ENCODE measurements at places on chromosomes 12 and 14.
A peak's percentile ranks its signal among the peaks of the same experiment; 100 is the strongest.

- DNase-seq, result no peak
Observed at GRCh38 chr12:57765698-57766463, 997 bp downstream of the CYP27B1 start.

GRCh38 chr14:35963209-35963608 is 137.1 kb downstream of the BRMS1L start:
- DNase-seq, result no peak

GRCh38 chr12:7747246-7747645 is at the start of gene CLEC4C:
Gene CLEC4C, minus strand, starts transcription at chr12:7747375. Its CDS starts 27 bp downstream, at chr12:7747348.
- DNase-seq, result no peak

DNA sequence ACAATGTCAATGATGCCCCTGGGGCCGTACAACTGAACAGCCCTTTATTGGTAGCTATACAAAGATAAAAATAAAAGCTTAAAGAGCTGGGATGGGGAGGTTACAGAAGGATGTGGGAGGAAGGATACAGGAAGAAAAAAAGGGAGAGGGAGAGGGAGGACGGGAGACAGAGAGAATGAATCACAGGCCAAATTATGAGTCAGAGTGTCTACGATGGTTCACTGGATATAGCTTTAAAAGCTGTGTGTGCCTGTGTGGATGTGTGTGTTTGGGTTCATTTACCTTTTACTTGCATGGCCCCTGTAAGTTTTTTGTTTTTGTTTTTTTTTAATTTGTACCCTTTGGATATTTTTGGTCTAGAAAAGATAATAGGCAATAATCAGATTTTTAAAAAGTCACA is 111.9 kb downstream of the CCDC60 start:
- DNase-seq, result no peak

- DNase-seq, result no peak
Observed at GRCh38 chr12:7498809-7499208, 4.8 kb downstream of the CD163 start.

- no peak for DNase-seq
Observed at GRCh38 chr12:131002216-131002631, 48.5 kb downstream of the ADGRD1 start.

DNA sequence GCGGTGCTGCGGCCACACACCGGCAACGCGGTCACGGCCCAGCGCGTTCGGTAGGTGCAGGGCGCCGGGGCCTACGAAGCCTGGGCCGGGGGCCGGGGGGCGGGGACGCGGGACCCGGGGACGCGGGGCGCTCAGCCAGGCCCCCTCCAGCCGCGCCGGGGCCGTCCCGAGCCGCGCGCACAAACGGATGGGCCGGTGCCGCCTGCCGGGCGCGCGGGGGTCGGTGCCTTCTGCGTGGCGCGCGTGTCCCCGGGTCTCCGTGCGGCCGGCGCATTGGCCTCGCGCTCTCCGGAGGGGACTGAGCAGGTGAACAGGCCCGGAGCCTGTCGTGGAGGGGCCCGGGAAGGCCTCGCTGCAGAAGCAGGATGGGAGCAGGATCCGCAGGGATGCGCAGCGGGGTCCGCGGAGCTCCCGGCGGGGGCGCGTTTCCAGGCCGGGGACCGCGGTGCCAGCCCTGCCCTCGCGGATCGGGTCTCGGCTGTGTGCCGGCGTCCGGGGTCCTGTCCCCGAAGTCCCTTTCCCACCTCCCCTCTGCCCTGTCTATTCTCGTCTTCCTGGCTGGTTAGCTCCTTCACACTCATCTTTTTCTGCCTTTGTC is 421 bp downstream of the GLT1D1 start:
- peak; percentile 25 for DNase-seq

DNA sequence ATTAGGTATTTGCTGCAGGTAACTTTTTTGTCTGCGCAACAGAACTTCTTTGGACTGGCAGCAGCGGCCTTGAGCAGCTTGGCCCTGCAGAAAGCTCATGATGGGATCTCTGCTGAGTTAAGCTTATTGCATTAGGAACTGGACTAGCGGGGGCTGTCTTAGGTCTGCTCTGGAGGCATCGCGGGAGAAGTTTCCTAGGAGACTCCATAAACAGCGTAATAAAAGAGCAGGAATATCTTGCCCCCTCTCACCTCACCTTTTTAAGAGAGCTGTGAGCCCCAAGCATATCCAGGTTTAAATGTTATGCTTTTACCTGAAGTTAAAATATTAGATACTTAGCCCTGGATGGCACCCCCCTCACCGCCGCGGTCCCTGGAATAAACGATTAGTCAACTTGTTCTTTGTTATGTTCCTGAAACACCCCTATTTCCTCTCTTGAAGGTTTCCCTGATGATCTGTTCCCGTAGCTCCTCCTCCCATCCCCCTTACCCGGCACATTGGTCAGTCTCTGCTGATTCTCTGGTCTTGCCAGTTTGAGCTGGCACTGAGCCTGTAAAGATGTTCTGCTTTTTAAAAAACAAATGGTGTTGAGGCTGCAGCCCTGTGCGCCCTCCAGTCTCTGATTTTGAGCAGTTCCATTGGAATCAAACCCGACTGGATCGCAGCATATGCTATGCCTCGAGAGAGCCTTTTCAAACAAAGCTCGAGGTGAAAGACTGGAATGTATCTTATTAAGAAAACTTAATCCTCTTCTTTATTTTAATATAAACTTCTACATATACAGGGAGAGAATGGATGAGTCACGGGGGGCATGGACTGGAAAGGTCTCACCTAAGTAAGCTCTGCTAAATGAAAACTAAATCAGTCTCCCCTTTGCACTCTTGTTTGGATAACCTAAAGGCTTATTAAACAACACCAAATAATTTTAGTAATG is 1.9 kb downstream of the MLXIP start:
- no peak for DNase-seq

DNA sequence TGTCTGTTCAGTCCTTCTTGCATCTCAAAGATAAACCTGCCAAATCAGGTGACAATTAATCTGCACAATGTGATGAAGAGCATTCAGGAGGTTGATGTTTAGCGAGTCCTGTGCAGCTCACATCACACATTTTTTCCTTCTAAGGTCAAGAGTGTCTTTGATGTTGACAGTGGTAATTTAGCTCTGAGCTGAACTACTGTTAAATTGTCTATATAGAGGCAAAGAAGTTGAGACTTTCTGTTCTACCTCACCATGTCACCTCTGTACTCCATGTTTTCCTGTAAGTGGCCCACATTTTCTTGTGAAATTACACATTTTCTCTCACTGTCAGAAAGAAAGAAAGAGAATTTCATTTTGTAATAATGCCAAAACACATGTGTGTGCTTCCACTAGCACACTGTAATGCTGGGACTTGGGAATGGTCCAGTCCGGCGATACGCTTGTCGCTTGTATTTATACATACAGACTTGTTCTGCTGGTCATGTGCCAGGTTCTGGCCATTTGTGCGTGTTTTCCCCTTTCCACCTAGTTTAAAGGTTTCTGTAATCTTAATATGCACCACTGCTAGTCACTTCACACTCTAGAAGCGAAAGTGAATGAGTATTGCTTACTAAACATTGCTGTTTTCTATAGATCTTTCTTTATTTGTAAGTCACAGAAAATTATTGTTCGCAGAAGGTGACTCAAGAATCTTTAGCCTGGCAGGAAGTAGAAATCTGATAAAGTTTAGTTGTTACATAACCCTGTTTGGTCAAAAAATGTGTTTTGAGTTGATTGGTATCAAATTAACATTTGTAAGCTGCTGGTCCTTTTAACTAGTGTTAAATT is 328.9 kb downstream of the TMTC2 start:
- DNase-seq, result no peak

DNA sequence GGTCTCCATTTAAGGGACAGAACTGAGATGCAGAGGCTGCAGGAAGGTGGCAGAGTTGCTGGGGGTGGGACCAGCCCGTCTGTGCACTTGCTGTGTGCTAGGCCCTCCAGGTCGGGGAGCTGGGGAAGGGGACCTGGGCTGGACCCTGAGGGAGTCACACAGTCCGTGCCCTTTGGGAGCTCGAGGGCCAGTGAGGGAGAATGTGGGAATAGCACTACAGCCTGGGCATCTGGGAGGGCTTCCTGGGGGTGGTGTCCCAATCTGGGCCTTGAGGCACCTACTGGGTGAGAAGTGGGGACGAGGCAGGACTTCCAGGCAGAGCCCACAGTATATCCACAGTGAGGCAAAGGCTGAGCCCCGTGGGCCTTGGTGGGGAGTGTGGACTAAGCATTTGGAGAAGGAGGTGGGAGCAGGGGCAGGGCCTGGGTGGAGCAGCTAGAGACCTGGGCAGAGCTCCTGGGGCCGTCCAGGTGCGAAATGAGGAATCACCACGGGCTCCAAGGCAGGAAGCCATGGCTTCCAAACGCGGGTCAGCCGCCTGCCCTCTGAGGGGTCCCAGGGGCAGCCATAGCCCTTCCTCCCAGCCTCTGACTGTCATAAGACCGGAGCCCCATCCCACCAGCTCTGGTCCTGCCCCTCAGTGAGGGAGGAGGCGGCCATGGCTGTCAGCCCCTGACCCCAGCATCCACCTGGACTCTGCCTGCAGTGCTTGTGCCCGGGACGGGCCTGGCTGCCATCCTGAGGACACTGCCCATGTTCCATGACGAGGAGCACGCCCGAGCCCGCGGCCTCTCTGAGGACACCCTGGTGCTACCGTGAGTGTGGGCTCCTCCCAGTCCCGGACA is 6.6 kb downstream of the ASPG start:
- no peak for DNase-seq

GRCh38 chr14:85711620-85712019 is 181.7 kb downstream of the FLRT2 start:
- DNase-seq, result no peak

DNA sequence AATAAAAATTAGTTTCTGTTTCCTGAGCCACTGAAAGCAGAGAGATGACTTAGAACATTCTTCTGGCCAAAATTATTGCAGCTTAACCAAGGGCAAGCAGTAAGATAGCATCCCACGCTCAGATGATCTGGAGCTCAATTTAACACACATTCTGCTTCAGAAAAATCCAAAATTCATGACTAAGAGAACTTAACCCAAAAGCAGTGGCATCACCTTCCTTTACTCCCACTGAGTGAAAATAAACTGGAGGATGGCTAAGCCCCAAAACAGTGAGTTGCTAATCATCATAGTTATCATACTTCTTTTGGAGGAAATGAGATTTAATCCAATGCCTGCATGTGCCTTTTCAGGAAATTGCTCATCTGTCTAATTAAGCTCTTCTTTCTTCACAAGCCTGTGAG is 195.4 kb downstream of the DUSP6 start:
- DNase-seq, result no peak

- no peak for DNase-seq
Observed at GRCh38 chr12:111429828-111430432, 24.2 kb downstream of the SH2B3 start.

GRCh38 chr14:35632271-35632670 is 98.3 kb downstream of the INSM2 start:
- DNase-seq, result no peak

DNA sequence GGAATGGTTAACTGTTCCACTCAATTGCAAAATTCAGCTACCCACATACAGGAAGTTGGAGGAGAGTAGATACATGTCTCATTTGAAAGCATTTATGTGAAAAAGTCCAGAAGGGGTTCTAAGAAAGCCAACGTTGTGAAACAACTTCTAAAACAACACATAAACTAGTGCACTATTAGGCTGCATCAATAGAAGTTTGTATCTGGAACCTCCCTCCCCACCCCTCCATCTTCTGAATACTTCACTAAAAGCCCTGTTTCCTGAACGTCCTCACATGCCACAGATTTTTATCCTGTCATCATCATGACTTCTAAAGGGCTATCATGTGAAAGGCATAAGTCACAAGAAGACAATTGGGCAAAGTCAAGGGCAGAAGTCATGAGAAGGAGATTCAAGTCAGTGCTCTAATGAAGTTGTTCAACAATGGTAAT is 5.5 kb downstream of the KRT79 start:
- DNase-seq, result no peak

- no peak for DNase-seq
Observed at GRCh38 chr12:57156701-57157403, 9.4 kb upstream of the LRP1-AS start.

GRCh38 chr12:110742096-110742717 is 484 bp downstream of the PPP1CC start:
- DNase-seq, result no peak

GRCh38 chr12:93223440-93224426 is 154.0 kb upstream of the NUDT4 start:
- DNase-seq, result no peak

- DNase-seq, result no peak
Observed at GRCh38 chr14:94364037-94364436, 24.4 kb downstream of the SERPINA1 start.
